H7 (cell line): ENCODE measurements at places on chromosomes 2 and 18.

DNA sequence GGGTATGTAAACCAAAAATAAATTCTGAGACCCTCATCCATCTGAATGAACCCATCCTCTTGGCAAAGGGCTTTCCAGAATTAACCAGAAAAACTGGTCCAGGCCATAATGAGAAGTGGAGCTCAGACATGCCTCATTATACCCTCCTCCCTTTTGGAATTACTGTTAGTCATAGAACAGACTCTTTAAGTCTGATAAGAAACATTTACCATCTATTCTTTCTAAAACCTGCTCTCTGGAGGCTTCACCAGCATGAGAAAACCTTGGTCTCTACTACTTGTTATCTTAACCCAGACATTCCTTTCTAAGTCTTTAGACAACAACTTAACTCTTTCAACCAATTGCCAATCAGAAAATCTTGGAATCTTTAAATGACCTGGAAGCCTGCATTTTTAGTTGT is 82.8 kb downstream of the QPCT start:
- no peak for DNase-seq

DNA sequence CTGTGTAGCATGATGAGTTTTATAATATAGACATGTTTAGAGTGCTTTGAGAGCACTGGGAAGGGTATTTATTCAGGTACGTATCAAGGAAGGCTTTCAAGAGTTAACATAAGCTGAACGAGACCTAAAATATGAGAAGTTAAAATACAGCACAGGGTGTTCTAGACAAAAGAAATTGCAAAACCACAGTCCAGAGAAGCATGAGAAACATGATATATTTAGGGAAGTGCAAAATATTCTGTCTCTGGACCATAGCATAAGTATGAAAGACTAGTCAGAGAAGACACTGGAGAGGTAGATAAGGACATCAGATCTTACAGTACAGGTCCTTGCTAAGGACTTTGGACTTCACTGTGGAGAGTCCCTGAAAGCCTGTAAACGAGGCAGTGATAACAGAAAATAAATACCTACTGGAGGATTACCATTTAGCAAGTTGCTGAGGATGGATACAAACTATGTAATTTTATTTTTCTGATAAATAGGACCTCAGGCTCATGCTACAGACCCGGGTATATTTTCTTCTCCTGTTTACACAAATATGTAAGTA is 43.7 kb downstream of the FSIP2 start:
- DNase-seq = no peak

DNA sequence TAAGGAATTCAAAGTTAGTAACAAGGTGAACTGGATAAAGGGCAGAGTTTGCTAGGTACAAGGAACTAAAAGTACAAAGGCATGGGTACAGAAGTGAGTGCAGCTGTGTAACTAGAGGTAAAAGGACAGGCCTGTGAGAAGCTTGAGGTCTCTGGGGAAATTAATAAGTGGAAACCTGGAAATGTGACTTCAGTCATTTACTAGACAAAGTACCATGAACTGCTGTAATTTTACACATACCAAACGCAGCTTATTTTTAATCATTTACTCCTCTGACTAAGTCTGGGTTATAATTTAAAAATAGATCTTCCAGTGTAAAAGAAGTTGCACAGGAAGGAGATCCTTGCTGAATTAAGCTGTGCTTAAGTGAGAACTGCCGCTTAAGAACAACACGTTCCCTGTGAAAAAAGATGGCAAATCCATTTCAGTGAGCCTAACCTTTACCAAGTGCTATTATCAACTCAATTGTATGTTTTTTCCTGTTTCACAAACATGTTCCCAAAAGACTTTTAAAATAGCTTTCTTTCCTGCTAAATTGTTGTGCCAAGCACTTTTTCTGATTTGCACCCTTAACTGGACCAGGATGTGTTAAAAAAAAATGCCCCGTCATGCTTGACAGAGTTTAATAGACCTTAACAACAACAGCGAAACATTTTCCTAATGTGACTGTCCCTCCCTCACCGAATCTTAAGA is 44.3 kb downstream of the CALCRL start:
- DNase-seq = no peak

- peak; percentile 20 for DNase-seq
These were observed 326.4 kb upstream of the SPHKAP start for GRCh38 chr2:228507870-228508269.

DNA sequence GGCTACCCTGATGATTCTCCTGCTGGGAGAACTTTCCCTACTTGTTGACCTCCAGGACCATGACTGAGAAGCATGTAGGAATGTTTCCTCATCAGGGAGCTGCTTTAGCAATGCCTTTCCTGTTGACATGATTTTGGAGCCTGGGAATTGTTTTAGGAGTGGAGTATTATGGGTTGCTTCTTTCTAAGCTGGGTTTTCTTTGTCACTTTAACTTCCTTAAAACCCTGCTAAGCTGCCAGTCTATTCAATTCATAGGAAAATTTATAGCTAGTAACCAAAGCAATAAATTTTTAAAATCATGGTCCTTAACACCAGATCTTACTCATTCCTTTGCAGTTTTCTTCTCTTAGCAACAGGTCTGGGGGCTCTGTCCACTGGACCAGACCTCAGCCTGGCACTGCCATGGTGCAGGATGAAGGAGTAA is 125.6 kb upstream of the TACR1 start:
- no peak for DNase-seq

GRCh38 chr2:216195565-216196029 is 86.4 kb downstream of the XRCC5 start:
- no peak for DNase-seq

DNA sequence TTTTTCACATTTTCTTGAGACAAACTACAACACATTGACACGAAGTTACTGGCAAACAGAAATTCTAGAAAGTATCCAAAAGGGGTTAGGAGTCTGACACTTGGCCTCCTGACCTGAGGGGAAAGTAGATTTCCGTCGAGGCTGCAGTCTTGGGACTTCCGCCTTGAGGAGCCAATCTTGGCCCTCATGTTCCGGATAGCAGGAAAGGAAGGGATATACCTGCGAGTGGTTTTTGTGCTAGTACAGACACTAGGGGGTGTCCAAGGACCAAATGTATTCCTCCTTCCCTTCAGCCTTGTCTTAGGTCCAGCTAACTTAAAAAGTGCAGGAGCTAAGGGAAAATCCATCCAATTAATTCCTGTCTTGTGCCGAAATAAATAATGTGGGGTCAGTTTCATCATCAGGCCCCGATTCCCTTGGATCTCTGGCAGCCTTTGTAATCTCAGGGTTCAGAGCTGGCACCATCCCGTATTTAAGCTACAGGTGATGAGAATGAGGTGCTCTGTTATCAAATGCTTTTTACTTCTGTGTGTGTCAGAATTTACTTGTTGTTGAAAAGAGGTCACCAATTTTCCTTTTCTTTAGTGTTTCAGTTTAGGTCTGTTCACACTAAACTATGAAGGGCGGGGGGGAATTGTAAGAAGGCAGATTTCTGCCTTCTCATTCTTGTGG is 330.2 kb upstream of the FANCL start:
- DNase-seq = peak; percentile 59

DNA sequence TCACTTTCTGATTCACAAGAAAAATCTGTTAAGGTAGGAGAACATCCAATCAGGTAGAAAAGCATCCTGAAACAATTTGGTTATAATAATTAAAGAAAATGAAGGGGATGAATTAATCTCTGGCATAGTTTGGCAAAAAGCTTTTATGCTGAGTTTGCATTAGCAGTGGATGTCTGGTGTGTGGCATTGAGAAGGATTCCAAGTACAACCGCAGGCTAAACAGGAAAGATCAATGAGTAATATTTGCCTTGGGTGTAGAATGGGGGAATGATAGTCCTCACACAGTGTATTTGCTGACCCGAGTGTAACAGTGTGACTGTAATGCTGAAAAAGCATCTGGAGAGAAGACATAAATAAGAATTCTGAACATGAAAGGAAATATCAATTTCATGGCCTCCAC is 68.3 kb upstream of the SESTD1 start:
- DNase-seq = no peak

DNA sequence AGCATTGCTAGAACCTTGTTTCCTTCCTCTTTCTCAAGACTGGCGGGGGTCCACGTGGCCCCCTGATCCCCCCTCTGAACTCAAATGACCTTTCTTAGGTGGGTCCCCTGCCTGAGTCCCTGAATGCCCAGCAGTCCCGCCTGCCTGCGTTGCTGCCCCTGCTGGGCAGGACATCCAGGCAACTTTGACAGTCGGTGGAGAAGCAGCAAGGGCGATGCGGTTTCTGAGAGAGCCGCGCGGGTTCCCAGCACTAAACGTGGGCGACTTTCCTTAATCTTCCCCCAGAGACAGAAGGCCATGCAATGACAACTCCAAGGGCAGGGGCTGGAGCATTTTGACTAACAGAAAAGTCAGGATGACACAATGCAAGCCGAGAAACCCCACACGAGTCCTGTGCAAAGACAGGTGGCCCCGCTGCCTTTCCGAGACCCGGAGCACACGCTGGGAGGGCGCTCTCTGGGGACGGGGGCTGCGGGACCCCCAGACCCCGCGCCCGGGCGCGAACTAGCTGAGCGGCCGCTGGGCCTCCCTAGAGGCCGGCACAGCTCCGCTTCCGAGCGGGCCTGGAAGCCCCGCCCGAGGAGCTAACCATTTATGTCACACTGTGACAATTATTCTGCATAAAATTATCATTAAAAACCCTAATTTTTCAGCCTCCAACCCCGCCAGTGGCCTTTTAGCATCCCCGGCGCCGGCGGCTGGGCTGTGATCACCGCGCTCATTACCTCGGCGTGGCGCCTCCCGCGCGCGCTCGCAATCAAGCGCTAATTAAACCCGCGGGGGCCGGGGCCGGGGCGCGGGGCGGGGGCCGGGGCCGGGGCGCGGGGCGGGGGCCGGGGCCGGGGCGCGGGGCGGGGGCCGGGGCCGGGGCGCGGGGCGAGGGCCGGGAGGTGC is 27.4 kb downstream of the ASB18 start:
- peak; percentile 69 for DNase-seq

- no peak for DNase-seq
These were observed 316.8 kb downstream of the AFF3 start for GRCh38 chr2:99825630-99826029.

DNA sequence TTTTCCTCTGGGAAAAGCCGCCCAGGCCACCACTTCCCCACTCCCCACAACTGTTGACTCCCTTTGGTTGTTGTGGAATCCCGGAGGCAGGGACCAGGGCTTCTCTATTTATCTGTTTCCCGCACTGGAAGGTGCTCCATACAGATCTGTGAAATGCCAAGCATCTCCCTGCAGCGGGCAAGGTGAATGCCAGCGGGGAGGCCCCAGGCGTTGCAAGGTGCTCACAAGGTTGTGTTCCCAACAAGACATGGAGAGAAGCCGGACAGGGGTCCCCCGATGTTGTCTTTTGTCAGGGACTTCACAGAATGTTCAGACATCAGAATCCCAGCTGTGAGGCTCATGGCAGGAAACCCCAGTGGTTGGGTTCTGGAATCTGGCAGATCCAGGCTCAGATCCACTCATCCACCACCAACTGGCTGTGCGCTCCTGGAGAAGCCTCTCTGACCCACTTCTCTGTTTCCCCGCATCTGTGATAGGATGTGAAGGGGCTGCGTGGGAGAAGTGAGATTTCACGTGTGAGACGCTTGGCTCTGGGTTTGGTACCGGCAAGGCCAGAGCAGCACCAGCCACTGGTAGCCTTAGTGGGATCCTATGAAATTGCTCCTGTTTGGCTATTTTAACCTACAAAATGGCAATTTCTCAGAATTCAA is 8.6 kb upstream of the NEU2 start:
- no peak for DNase-seq
